Activated naive CD8-positive, alpha-beta T cell treated with anti-CD3 and anti-CD28 coated beads for 36 hours (primary cell): ENCODE measurements at places on chromosomes 5 and 9.

DNA sequence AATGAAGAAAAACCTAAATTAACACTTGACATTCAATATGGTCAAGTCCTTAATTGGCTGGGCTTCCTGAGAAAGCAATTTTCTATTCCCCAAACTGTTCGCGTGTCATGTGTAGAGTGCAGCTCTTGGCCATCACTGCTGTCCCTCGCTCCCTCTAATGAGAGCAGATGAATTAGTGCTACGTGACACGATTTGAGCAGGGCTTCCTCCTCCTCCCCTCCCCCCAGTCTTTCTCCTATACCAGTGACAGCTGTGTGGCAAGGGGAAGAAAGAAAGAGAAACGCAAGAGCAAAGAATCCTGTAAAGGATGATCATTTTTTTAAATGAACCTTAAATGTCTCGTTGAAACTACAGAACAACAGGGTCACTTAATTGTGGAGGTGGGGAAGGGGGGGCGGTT lies 159.6 kb downstream of the BNC2 start:
- no peak for DNase-seq
- H3K36me3 ChIP-seq, result no peaks in the 10 kb centered on the region
- H3K4me3 ChIP-seq, result no peak overlapping the region
- H3K27ac ChIP-seq, result no peak overlapping the region

DNA sequence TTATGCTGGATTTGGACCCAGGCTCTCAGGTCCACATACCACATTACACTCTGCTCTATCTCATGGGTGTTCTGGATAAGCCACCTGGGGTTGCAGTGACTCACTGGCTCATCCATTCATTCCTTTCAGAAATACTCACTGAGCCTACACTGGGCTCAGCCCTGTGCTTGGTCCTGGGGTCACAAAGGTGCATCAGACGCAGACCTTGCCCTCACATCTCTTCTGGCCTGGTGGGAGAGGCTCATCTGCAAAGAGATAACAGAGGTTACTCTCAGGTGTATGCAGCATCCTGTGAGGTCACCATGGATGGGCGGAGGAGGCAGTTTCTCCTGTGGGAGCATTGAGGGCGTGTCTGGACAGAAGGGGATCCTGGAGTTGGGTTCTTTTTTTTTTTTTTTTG lies 12.1 kb downstream of the CDHR2 start:
- H3K27ac ChIP-seq, result no peak overlapping the region
- no peaks in the 10 kb centered on the region for H3K36me3 ChIP-seq
- DNase-seq, result no peak
- H3K4me1 ChIP-seq, result peaks cover 25% of the 10 kb centered on the region
- H3K27me3 ChIP-seq, result no peaks in the 10 kb centered on the region

GRCh38 chr9:98101868-98102273 lies 17.2 kb downstream of the TRIM14 start:
- peak overlapping the region; percentile 54 for H3K4me3 ChIP-seq
- no peaks in the 10 kb centered on the region for H3K27me3 ChIP-seq
- peaks cover 74% of the 10 kb centered on the region for H3K4me1 ChIP-seq
- peak; percentile 72 for DNase-seq

DNA sequence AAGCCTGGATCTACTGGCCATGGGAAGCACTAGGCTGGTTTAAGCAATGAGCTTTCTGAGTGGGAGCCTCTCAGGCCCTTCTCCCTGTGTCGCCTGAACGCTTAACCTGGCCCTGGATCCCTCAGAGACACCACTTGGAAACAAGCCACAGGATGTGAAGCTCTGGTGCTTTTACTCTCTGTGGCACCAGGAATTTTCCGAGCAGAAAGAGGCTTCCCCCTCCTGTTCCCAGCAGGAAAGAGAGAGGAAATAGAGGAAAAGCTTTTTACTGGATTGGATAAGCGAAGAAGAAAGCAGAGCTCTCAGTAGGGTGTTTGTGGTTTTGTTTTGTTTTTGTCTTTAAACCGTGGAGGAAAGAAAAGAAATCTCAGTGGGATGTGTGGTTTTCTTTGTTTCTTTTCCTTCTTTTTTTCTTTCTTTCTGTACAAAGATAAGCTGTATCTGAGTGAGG lies 34.5 kb downstream of the COL15A1 start:
- H3K36me3 ChIP-seq, result no peaks in the 10 kb centered on the region
- no peak overlapping the region for H3K27ac ChIP-seq
- H3K4me1 ChIP-seq, result peaks cover 6% of the 10 kb centered on the region
- no peak for DNase-seq
- peaks cover 11% of the 10 kb centered on the region for H3K27me3 ChIP-seq
- H3K4me3 ChIP-seq, result no peak overlapping the region

DNA sequence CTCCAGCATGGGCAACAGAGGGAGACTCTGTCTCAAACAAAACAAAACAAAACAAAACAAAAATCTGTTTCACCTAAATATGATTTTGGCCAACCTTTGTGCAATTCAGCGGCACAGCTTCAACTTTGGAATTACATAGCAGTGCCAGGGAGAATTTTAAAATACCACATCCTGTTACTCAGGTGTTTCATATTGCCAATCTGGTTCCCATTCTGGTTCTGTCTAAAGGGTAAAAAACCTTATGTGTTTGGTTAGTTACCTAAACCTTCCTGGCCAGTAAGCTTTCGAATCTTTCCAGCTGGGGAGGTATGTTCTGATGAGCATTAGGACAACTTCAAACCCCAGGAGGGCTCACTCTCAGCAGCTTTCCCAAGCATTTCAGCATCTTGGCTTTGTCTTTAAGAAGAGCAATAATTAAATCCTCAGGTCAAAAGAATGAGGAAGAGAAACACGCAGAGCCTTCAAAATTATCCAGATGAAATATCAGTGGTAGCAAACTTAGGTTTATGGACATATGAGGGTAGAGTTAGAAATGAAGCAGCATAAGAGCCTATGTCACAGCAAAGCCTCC lies 2.7 kb downstream of the DAB2 start:
- H3K36me3 ChIP-seq, result no peaks in the 10 kb centered on the region
- H3K4me1 ChIP-seq, result peaks cover 6% of the 10 kb centered on the region
- H3K27me3 ChIP-seq, result peaks cover 44% of the 10 kb centered on the region
- no peak for DNase-seq
- no peak overlapping the region for H3K27ac ChIP-seq
- H3K4me3 ChIP-seq, result no peak overlapping the region

DNA sequence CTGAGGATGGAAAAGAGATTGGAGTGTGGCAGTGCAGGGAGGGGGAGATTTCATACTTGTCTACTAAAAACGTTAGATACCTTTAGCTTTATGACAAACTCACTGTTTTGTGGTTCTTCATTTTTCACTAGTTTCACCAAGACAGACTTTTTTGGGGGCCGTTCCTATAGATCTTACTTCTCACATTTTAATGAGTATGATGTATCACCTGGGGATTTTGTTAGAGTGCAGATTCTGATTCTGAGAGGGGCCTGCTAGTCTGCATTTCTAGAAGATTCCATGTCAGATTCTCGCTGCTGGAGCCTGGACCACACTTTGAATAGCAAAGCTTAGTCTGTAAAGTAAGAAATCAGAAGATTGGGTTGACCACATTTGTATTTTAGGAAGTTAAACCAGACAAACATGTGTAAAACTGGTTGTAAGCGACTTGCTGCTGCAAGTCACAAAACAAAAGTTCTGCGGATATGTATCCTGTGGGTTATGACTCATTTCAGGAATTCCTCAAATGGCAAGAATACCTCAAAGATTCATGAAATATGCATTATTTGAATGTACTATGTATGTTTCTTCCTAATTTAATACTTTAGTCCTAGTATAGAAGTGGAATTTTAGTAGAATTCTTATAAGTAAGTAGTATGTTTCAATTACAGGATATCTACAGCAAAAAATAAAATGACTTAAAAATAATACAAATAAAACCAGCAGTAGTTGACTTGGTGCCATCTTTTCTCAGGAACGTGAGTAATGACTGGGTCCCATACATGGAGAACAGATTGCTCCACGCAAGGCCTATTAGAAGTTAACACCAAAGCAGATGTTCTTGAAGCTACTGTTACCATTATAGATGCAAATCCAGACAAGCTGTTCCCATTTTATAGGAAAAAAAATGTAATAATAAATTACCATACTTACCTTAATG lies 27.8 kb downstream of the NFIL3 start:
- H3K36me3 ChIP-seq, result no peaks in the 10 kb centered on the region
- no peaks in the 10 kb centered on the region for H3K27me3 ChIP-seq
- H3K4me1 ChIP-seq, result peaks cover 9% of the 10 kb centered on the region

DNA sequence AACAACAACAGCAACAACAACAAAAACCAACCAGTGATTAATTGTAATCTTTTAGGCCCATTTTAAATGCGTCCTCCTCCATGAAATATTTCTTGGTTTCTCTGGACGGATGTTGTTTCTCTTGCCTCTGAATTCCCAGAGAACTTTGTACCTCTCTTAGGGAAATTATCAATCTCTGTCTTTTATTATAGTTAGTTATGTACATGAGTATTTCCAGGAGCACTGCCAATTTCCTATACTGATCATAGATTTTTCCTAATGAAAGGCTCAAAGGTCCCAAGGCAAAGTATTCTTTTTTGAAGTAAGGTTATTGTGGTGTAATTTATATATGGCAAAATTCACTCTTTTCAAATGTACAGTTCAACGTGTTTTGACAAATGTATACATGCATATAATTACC lies 20.4 kb upstream of the PALM2AKAP2 start:
- no peak overlapping the region for H3K27ac ChIP-seq
- no peak for DNase-seq
- peaks cover 10% of the 10 kb centered on the region for H3K27me3 ChIP-seq
- no peaks in the 10 kb centered on the region for H3K36me3 ChIP-seq

GRCh38 chr5:154529282-154529681 lies 51.3 kb upstream of the HAND1 start:
- H3K36me3 ChIP-seq, result no peaks in the 10 kb centered on the region
- H3K27me3 ChIP-seq, result peaks cover 32% of the 10 kb centered on the region
- DNase-seq, result no peak
- H3K4me1 ChIP-seq, result no peaks in the 10 kb centered on the region

DNA sequence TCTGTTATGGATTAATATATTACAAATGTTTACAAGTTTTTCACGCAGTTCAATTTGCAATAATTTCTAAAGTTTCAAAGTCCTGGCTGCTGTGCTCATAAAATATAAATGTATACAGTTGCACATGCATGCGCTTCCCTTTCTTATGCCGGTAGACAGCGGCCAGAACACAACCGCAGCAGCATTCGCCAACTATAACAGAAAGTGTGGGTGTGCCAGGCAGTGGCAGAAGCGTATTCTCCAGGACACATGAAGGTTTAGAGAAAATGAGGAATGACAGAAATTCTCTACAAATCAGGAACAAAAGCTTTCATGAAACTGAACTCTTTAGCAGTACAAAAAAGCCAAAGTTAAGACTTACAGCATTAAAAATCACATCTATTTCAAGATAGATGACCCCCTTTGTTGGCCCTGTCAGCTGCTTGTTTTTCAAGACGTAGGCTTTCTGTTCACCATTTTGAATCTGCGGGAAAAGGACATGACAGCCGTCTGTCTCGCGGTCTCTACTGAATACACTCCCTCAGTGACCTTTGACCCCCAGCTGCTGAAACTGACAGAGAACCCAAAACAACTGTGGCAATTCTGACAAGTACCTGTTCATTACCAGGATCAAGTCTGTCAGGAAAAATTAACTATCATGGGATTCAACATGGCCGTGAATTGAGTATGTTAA lies 252.2 kb downstream of the SLF1 start:
- DNase-seq, result no peak
- no peaks in the 10 kb centered on the region for H3K27me3 ChIP-seq
- H3K4me3 ChIP-seq, result no peak overlapping the region
- H3K36me3 ChIP-seq, result no peaks in the 10 kb centered on the region
- peaks cover 5% of the 10 kb centered on the region for H3K4me1 ChIP-seq

- H3K36me3 ChIP-seq, result peaks cover 38% of the 10 kb centered on the region
- H3K27ac ChIP-seq, result peak overlapping the region; percentile 90
- H3K4me1 ChIP-seq, result peaks cover 66% of the 10 kb centered on the region
- H3K27me3 ChIP-seq, result no peaks in the 10 kb centered on the region
Measured at GRCh38 chr9:131727184-131727759, 12.6 kb downstream of the RAPGEF1 start.

DNA sequence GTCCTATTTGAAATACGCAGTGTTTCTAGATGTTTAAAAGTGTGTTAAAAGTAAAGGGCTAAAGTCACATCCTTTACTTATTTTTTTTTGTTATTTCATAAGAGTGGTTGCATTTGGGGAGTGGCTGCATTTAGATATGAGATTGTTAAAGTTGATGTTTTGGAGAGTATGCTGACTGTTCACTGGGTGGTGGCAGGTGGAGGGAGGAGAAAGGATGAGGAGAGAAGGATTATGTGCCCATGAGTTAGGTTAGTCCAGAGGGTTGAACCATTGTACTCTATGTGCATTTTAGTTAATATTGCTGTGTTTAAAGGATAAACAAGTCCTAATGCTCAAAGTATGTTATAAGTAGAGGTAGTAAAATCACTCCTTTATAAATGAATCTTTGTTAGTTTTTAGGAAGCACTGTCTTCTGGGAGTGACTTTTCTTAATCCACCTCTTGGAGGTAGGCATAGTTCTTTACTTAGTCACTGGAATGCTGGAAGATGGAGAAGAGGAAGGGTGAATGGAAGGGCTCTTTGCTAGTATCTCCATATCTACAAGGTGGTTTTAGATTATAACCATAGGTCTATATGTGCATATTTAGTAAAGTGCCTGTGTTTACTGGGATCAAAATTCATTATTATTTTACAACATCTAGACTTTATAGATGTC lies 332.3 kb downstream of the NPR3 start:
- H3K27me3 ChIP-seq, result no peaks in the 10 kb centered on the region
- no peak overlapping the region for H3K4me3 ChIP-seq
- no peaks in the 10 kb centered on the region for H3K36me3 ChIP-seq
- H3K27ac ChIP-seq, result no peak overlapping the region
- DNase-seq, result no peak
- H3K4me1 ChIP-seq, result no peaks in the 10 kb centered on the region

DNA sequence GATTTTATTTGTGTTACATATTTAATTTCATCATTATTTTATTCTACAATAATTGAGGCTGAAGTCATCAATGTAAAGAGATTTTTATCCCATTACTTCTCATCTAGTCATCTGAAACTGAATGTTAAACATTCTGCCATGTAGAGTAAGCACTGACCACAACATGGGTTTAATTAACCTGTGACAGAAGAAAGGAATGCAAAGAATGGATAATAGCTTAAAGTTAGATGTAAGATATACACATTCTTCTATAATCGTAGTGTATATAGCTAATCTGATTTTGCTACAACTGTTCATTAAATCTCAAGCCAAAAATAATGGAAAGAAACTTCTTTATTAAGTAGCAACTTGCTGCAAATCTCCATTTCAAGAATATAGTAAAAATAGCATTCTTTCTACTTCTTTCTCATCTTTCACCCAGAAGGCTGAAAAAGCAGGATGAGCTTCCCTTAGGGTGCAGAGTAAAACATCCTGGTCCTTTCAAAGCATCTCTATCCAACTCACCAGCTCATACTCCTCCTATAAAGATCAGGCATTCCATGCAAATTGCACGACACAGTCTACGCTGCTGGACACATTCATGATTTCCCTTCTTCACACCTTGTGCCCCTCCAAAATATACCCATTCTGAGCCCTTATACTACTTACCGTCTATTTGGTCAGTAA lies 115.2 kb downstream of the EFNA5 start:
- H3K4me3 ChIP-seq, result no peak overlapping the region
- peaks cover 5% of the 10 kb centered on the region for H3K27me3 ChIP-seq
- H3K27ac ChIP-seq, result no peak overlapping the region
- DNase-seq, result no peak
- no peaks in the 10 kb centered on the region for H3K4me1 ChIP-seq

- DNase-seq, result no peak
- H3K4me3 ChIP-seq, result no peak overlapping the region
- no peaks in the 10 kb centered on the region for H3K36me3 ChIP-seq
- H3K27me3 ChIP-seq, result peaks cover 4% of the 10 kb centered on the region
Measured at GRCh38 chr9:88221105-88221504, 82.8 kb upstream of the SPATA31C2 start.
